Adrenal gland (tissue), 19 donors: ENCODE measurements at places on chromosomes 4 and X. TPM values are rescaled to one million over a fixed set of nuclear protein-coding genes. Genes with fewer than 3 reads are reported as not detected.

The CFI gene
- 46.2 TPM for polyA plus RNA-seq

The USP46 gene
- polyA plus RNA-seq = 1.9 TPM

The MEPE gene
- not detected for polyA plus RNA-seq

The PRKX gene
- 2.0 TPM for polyA plus RNA-seq

The EGF gene
- 0.07 TPM for polyA plus RNA-seq

The GPR119 gene
- not detected for polyA plus RNA-seq

The VEGFD gene
- 0.86 TPM for polyA plus RNA-seq

The TMEM175 gene
- polyA plus RNA-seq = 22.4 TPM

The CLDN34 gene
- not detected for polyA plus RNA-seq

The ZFP92 gene
- 4.2 TPM for polyA plus RNA-seq

The CENPVL1 gene
- not detected for polyA plus RNA-seq

The RTL5 gene
- 7.5 TPM for polyA plus RNA-seq

The BMP2K gene
- 11.1 TPM for polyA plus RNA-seq

The NDUFC1 gene
- polyA plus RNA-seq = 115 TPM

The SMARCA1 gene
- 37.0 TPM for polyA plus RNA-seq

The ZMYM3 gene
- polyA plus RNA-seq = 36.1 TPM

The TBX22 gene
- not detected for polyA plus RNA-seq

The NUDT10 gene
- 2.1 TPM for polyA plus RNA-seq

The NMU gene
- polyA plus RNA-seq = 0.24 TPM

The MAGEA10 gene
- polyA plus RNA-seq = not detected

The IQCM gene
- not detected for polyA plus RNA-seq

The ADGRG4 gene
- polyA plus RNA-seq = 0.07 TPM

The COX7B2 gene
- polyA plus RNA-seq = not detected

The MAGEB10 gene
- polyA plus RNA-seq = not detected

The PABPC5 gene
- polyA plus RNA-seq = 3.3 TPM

The ACSL4 gene
- polyA plus RNA-seq = 16.9 TPM

The FGFBP2 gene
- 1.0 TPM for polyA plus RNA-seq

The PPARGC1A gene
- polyA plus RNA-seq = 3.2 TPM

The FAT4 gene
- 1.8 TPM for polyA plus RNA-seq

The SPANXN4 gene
- not detected for polyA plus RNA-seq

The TMEM156 gene
- 1.0 TPM for polyA plus RNA-seq

The OTC gene
- not detected for polyA plus RNA-seq
